ENCODE measurements at places on chromosomes 7 and 10. TPM values are rescaled to one million over a fixed set of nuclear protein-coding genes. Genes with fewer than 3 reads are reported as not detected.

The MAP3K8 gene
- 40.6 TPM for total RNA-seq

The PON3 gene
- total RNA-seq: not detected

The OPTN gene
- total RNA-seq: 107 TPM

The ADRB1 gene
- not detected for total RNA-seq
